ENCODE measurements at places on chromosomes 6 and 20. TPM values are rescaled to one million over a fixed set of nuclear protein-coding genes. Genes with fewer than 3 reads are reported as not detected.

Gene ANKEF1
- 11.0 TPM for total RNA-seq

Gene HTR1E
- not detected for total RNA-seq

Gene CCND3
- total RNA-seq: 123 TPM

Gene PPP1R16B
- 5.2 TPM for total RNA-seq

Gene MICA
- total RNA-seq: 14.7 TPM

Gene HLA-DPB1
- 76.6 TPM for total RNA-seq

Gene SF3B5
- 144 TPM for total RNA-seq

Gene HMGN4
- 35.8 TPM for total RNA-seq

Gene OOEP
- total RNA-seq: 0.87 TPM

Gene EMILIN3
- 7.5 TPM for total RNA-seq

Gene THEMIS
- not detected for total RNA-seq

Gene GMPR
- total RNA-seq: 16.4 TPM

GRCh38 chr6:116363759-116364158, 7.0 kb upstream of the DSE start:
- DNase-seq: no peak

GRCh38 chr6:14799928-14800327, 445.9 kb upstream of the JARID2 start:
- no peak for DNase-seq

DNA sequence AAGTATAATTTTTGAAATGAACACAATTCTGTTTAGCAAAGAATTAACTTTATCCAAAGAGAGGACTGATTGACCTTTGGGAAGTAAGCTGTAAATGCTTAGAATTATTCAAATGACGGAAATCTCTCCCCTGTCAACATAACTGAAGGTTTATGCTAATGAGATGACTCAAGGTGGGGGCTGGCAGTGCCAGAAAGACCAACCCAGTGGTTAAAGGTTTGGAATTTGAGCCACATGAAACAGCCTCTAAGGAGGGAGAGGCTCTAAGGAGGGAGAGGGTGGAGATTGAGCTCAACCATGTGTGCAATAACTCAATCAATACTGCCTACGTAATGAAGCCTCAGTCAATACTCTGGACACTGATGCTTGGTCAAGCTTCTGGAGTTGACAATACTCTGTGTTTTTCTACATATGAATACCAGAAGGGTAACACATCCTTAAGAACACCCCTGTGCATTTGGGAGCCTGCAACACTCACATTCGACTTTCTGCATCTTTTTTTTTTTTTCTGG, 123.4 kb upstream of the TENT5A start:
- no peak for DNase-seq

- DNase-seq: no peak
These were observed 44.5 kb upstream of the STMND1 start for GRCh38 chr6:17057322-17057721.

GRCh38 chr6:157235600-157236039, 87.7 kb downstream of the TMEM242 start:
- DNase-seq: peak; percentile 81

GRCh38 chr20:51710361-51710894, 57.8 kb downstream of the ATP9A start:
- no peak for DNase-seq

DNA sequence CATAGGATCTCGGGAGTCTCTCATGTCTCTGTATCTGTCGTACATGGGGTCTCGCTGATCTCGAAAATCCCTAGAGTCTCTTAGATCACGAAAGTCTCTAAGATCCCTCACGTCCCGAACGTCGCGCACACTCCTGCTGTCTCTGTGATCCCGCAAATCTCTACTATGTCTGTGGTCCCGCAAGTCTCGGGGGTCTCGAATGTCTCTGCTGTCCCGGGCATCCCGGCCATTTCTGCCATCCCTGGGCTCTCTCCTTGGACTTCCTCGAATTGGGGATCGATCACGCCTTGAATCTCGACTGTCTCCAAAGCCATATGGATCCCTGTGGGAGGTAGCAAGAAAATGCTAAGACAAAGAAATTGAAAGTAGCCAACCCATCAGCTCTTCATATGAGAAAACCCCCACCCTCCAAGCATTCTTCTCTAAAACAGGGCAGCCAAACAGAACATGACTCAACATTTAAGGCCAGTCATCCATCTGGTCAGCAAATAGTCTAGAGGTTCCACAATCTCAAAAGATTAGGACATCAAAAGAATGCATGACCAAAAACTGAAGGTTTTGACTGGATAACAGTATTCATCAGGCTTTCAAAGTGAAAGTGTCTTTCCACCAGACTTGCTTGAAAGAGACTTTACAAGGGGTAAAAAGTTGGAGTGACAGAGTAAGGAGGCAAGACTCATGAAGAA, 19.4 kb downstream of the NCOA5 start:
- no peak for DNase-seq

- DNase-seq: no peak
These were observed 524 bp upstream of the NOL4L start for GRCh38 chr20:32585586-32586127.

DNA sequence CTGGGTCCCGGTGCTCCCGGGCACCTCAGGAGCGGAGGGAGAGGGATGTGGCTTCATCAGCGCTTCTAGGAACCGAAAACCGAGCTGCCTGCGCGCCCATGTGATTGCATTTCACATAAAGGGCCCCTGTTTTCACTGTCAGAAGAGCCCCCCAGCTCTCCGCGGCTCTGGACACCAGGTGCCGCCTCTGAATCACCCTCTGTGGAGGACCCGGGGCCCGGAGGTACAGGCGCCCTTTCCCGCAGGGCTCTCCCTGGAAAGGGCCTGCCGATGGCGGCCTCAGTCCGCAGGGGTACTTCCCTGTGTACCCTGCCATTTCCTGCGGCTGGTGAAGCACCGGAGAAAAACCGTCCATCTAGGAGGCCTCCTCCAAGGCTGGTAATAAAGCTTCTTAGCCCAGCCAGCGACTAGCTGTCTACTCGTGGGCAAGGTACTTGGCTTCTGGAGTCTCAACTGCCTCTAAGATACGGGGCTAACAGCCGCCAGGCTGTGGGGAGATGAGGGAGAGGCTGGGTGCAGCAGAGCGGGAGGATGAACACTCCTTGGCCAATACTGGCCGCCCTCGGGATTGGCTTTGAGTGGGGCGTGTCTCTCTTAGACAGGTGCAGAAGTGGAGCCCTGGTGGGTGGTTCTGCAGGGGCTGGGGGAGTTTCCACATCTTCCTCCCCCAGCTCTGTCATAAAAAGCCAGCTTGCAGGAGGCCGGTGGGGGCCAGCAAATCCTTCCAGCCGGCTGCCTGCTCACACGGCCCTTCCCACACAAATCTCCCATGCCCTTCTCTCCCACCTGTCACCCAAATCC, 1.6 kb downstream of the PPP1R16B start:
- DNase-seq: no peak

GRCh38 chr6:167533851-167534250, 209.0 kb downstream of the TTLL2 start:
- DNase-seq: no peak

- peak; percentile 18 for DNase-seq
These were observed 9.9 kb downstream of the BPIFA2 start for GRCh38 chr20:33177866-33178265.

GRCh38 chr20:34110745-34111641, 1.1 kb downstream of the EIF2S2 start:
- DNase-seq: no peak

DNA sequence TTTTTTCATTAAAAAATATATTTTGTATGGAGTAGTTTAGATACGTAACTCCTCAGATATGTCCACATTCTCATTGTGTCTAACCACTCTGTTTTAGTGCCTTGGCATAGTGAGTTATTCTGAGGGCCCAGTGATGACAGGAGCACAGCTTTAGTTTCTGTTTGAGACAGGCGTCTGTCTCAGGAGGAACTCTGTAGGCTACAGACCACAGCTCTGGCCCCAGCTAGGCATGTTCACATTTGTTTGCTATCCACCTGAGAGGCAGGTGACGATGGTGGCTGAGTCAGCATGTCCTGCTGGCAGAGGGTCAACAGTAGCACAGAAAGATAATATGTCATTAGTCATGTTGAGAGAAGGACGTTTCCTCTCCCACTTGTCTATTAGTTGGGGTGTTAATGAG, 16.3 kb downstream of the LRRC1 start:
- DNase-seq: no peak

GRCh38 chr6:27547157-27548075, 74.5 kb upstream of the ZNF184 start:
- no peak for DNase-seq

- no peak for DNase-seq
These were observed 32.3 kb upstream of the LGSN start for GRCh38 chr6:63352069-63352543.

GRCh38 chr6:101879782-101880181, 486.3 kb downstream of the GRIK2 start:
- no peak for DNase-seq

DNA sequence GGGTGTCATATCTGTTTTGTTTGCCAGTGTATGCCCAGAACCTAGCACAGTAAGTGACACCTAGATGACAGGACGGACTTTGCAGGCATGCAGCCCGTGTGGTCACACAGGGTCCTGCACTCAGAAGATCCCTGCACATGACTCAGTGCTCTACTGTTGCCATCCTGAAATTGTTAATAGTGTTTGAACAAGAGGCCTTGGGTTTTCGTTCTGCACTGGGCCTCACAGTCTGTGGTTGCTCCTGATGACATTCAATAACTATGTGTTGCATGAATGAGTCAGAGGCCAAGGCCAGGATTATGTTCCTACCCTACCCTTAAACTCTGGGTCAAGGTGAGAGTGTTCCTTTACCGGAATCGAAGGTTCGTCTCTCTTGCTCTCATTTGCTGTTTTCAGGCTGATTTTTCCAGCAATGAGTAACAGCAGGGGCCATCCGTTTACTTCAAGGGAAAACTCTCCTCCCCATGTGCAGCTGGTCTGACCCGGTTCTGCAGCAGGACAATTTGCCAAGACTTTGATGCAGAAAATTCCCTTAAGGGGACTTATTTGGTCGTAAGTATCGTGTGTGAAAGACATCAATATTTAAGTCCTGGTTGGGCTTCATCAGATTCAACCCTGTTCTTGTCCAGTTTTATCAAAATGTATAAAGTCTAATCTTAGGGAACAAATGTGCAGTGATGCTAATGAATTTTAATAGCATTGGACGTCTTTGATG, 13.0 kb upstream of the PFDN4 start:
- no peak for DNase-seq

GRCh38 chr20:40763646-40764295, 74.7 kb upstream of the MAFB start:
- no peak for DNase-seq

DNA sequence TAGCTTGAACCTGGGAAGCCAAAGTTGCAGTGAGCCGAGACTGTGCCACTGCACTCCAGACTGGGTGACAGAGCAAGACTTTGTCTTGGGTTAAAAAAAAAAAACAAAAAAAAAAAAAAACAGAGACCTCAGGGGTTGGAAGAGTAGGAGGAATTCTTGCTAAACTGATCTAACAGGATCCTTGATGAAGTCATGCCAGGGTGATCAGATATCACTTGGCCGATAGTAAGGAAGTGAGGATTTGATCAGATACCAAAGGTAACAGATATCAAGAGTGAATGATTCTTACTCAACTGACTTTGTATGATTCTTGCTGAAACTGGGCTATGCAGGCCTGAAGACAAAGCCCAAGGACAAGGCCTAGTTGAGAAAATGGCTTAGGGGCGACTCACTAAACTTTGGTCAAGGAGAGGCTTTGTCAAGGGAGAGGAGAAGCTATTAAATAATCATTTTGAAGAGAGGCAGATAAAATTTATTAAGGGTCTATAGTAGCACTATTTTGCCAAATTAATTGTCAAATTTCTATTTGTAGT, 624.7 kb downstream of the UTRN start:
- DNase-seq: no peak

DNA sequence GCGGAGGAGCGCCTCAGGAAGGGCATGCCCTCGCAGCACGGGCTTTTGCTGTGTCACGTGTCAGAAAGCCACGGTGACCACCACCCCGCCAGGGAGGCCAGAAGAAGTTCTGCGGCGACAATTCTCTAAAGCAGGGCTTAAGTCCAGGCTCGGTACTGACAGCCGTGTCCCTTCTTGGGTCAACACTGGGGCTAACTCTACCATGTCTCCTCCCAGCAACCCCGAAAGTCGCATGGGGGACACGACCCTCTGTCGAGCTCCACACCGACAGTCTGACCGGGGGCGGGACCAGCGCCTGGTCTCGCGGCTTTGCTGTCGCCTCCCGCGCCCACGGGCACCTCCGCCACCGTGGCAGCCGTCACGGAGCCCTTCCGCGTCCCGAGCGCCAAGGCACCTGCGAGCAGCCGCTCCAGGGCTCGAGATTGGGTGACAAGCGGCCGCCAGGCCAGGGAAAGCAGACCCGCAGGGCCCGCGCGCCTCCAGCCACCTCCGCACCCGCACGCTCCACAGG, 534 bp downstream of the NANP start:
- DNase-seq: peak; percentile 78

- no peak for DNase-seq
These were observed 158.5 kb upstream of the AFDN start for GRCh38 chr6:167668019-167668753.
